ENCODE measurements at places on chromosomes 16 and 17.

DNA sequence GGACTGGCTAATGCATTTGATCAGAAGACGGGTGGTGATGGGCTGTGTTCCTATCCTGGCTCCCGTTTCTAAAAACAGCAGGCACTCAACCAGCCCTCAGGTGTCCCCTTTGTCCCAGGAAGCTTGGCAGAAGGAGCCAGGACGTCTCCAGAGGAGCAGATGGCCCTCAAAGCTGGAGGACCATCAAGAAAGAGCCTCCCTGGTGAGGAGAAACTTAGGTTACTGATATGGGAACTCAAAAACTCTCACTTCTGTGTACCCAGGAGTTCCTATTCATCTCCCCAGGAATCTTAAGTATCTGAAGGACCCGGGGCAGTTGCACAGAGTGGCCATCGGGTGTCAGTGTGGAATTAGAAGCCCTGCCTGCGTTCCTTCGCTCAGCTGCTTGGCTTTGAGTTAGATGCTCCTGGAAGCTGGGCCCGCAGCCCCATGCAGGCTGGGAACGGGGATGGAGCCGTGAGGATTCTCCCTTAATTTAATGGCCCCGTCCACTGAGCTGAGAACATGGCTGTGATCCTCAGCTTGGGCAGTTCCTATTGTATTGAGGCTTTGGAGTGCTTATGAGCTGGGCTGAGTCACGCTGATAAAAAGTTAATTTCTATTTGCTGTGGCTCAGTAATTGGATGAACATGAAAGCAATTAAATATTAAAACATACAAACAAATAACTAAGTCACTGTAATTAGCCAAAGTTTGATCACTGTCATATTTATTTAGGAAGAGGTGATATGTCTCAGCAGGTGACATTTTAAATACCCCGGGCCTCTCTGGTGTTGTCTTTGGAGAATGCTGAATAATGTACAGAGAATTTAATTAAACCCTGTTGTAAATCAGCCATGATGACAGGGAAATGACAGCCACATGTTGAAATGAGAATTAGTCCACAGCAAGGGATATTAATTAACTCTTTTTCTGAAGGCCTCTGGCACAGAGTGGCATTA lies 402.1 kb downstream of the SEC14L1 start:
- DNase-seq = peak; percentile 25

GRCh38 chr16:4989391-4990006 lies 31.4 kb downstream of the SEC14L5 start:
- DNase-seq = no peak

- no peak for DNase-seq
Observed at GRCh38 chr16:57822018-57822553, 19.8 kb upstream of the KIFC3 start.

DNA sequence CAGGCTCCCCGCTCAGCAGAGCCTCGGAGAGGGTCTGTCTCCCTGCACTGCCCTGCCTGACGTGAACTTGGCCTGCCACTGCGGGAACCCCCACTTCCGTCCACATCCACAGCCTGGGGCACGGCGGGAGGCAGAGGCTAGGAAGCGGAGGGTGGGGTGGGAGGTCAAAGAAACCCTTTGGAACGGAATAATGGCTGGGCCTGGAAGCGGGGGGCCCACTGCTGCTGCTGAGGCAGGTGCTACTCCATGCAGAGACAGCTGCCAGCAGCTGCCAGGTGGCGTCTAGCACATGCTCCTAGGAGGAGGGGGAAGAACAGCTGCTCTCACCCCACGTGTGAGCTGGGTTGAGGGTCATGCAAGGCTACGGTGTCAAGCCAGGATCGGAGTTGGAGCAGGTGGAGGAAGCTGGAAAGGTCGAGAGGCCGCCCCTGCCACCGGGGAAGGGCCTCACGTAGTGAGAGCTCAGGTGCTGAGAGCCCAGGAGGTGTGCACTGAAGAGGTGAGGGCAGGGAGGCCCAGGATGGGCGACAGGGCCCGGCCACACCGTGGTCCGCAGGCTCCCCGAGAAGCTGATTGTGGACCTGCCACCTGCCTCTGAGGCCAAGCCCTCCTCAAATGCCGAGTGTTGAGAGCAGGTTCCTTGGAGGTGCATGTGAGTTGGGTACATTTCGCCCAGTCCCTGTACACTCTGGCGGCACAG lies 9.8 kb downstream of the FSCN2 start:
- DNase-seq = no peak

DNA sequence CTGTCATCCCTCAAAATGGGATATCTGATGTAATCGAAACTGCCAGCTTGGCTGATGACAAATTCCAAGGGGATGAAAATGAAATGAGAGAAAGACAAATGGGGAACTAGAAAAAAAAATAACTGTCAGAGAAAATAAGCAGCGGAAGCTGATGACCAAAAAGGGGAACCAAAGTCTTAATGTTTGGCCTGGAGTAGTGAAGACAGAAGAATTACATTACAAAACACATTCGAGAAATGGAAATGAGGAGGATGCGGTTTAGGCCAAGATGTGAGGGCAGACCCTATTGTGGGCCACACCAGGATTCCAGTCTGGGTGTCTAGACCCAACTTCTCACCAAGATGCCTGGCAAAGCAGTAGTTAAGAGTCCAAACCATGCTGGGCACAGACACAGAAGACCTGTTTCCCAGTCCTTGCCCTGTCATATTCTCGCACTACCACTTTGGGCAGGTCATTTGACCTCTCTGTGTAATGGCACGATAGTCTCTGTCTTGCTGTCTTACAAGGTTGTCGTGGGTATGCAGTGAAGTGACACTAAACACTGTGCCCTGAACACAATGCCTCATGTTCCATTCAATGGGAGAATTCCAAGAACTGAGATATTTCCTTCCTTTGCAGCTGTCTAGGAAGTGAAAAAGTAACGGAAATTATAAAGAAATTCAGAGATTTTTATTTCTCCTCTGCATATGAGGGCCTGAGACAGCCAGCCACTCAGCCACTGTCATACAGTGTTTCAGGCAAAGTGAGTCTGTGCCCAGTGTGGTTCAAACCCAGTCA lies 12.3 kb upstream of the CCL2 start:
- no peak for DNase-seq

DNA sequence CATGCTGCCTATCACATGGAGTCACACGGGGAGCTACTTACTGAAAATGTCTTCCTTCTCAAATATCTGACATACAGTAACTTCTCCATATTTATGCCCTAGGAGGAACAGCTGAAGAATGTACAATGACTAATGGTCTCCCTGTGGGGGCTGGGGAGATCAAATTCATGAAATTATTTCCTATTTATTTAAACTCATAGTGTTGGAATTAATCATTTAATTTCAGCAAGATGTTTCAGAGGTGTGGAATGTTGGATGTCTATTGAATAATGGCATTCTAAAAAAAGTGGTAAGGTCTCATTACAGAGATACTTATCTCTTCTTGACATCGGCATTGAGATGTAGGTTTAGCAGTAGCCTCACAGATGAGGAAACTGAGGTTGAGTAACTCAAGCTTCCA lies 214.3 kb upstream of the CDH11 start:
- DNase-seq = no peak

GRCh38 chr16:75109732-75110243 lies 6.8 kb downstream of the LDHD start:
- no peak for DNase-seq

- no peak for DNase-seq
Observed at GRCh38 chr17:28244446-28244845, 74.6 kb upstream of the TMEM97 start.

GRCh38 chr16:77895962-77896361 lies 107.6 kb downstream of the VAT1L start:
- DNase-seq = no peak
